ENCODE measurements at places on chromosomes 4 and X.
A peak's percentile ranks its signal among the peaks of the same experiment; 100 is the strongest.

DNA sequence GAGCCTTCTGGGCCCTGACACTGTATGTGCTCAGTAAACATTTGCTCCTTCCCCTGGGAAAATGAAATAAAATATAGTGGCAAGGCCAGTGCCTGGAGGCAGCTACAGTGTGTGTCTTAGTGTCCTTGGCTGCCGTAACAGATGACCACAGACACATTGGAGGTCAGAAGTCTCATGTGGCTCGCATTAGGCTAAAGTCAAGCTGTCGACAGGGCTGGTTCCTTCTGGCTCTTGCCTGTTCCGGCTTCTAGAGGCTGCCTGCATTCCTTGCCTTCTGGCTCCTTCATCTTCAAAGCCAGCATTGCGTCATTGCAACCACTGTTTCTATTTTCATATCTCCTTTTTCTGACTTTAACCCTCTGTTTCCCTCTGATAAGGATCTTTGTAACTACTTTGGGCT is 83.6 kb upstream of the STX18 start:
- peak; percentile 77 for DNase-seq

DNA sequence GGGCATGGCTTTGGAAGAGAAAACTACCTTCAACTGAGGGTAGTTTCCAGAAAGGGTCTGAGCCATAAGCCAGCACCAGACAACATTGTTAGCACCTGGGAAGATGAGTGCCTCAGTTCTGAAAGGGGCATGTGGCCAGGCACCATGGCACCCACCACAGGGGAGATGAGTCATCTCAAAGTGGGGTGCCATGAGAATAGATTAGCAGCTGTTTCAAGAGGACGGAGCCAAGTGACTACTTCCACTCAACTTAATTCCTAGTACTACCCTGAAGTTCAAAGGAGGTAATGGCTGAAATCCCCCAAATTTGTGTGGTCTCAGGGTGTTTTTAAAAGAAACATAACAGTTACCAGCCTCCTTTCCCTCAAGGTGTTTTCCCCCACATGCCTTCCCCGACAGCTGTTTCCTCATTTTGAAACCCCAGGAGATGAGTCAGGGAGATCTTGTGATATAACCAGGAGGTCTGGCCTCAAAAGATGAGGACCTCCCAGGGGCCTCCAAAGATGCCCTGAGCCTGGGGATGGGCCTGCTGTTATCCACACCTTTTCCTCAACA is 27.8 kb upstream of the FTHL17 start:
- DNase-seq = no peak

DNA sequence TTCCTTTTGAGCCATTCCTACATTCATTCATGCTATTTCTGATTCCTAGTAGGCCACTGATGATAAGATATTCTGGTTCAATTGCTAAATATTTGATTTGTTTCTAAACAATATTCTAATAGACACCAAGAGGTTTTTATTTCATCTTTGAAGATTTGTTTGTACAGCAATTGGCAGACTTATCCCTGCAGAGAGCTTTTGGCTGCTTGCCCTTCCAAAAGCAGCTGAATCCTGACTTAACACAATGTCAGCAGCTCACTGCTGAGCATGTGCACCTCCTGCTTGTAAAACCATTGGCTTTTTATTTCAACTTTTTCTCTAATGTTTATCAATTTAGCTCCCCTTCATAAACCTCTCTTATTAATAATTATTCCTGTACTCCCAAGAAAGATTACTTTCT is 45.3 kb downstream of the MMRN1 start:
- no peak for DNase-seq

DNA sequence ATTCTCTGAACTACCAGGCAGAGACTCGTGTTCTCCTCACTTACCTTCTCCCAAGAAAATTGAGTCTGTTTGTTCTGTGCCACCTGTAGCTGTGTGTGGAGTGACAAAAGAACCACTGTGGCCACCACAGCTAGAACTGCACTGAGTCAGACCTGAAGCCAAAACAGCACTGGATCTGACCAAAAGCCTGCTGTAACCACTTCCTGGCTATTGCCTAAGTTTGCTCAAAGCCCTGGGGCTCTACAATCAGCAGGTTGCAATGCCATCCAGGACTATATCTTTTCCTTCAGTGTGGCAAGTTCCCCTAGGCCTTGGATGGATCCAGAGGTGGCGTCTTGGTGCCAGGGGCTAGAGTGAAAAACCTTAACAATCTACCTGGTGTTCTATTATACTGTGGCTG is 449.1 kb downstream of the FAM133A start:
- DNase-seq = no peak

GRCh38 chrX:17036171-17036961 is 89.9 kb downstream of the REPS2 start:
- DNase-seq = no peak

DNA sequence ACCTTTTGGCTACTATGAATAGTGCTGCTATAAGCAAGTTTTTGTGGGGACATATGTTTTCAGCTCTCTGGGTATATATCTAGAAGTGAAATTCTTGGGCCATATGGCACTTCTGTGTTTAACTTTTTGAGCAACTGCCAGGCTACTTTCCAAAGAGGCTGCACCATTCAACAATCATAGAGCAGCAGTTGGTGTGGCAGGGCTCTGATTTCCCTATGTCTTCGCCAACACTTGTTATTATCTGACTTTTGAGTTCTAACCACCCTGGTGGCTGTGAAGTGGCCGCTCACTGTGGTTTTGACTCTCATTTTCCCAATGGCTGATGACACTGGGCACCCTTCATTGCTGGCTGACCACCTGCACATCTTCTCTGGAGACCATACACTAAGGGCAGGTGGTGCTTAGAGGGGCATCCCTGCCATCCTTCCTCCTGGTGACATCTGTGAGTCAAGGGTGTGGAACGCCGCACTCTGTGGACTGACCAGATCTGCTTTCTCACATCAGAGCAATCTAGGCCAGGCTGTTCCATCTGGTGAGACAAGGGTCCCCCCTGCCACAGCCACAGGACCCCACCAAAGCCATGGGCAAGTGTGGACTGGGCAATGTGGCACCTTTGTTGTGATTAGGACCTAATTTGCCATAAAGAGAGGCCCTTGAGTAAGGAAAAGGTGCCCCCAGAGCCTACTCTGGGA is 49.6 kb downstream of the ZFYVE28 start:
- peak; percentile 2 for DNase-seq

DNA sequence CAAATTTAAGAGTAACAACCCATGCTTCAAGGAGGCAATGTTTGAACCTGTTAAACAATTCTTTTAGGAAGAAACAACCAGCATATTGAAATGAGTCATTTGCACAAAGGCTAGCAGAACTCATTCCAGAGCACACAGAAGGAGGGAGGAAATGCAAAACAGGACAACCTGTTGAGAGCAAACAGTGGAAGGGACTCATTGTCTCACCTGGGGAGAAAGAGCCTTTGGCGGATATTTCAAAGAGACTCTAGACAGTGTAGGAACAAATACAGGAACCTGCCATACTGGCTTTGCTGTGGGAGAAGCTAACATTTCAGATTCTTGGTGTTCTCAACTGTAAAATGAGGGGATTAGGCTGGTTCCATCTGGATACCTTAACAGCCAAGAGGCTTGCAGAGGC is 14.8 kb upstream of the RASGEF1B start:
- peak; percentile 36 for DNase-seq

DNA sequence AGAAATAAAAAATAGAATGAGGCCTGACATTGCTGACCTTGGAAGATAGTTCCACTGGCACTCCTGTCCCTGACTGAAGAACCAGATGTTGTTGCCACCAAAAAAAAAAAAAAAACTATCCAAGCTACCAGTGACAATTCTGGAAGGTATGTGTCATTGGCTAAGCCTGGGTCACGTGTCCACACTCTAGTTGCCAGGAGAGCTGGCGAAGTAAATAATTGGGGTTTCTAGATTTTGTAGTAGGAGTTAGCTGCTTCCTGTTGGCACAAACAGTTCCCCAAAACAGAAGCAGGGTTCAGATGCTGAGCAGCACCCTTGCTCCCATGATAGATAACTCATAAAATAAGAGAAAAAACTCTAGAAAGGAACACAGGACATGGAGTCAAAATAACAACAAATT is 20.5 kb downstream of the MND1 start:
- no peak for DNase-seq

GRCh38 chr4:184347251-184348239 is 126.8 kb downstream of the IRF2 start:
- DNase-seq = no peak

DNA sequence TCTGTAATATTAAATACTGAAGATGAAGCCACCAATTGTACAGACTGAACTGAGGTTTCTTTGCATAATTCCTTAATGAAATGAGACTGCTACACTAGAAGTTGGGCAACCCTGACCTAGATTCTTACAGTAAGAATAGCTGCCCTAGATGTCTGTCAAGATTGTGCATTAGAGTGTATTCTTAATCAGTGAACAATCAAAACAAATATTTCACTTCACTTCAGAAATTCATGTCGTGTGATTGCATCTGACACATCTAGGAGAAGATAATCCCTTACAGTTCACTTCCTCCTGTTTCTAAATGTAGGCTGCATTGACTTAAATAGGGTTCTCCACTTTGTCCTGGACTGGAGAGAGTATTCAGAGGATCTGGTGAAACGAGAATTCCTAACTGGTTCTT is 283.1 kb downstream of the HNRNPD start:
- DNase-seq = no peak

- no peak for DNase-seq
Measured at GRCh38 chr4:32191961-32192360, 1471.8 kb downstream of the PCDH7 start.

GRCh38 chr4:180840142-180840541 is 1403.1 kb upstream of the TENM3 start:
- DNase-seq = no peak

GRCh38 chr4:175811228-175811627 is 836 bp downstream of the GPM6A start:
- DNase-seq = no peak

GRCh38 chrX:154458116-154458953 is at the start of gene PLXNA3:
PLXNA3 (plus strand) TSS chrX:154458281; CDS start chrX:154460184, 1,903 bp downstream.
- DNase-seq = peak; percentile 55

GRCh38 chr4:94409962-94410361 is 41.8 kb upstream of the PDLIM5 start:
- DNase-seq = no peak

DNA sequence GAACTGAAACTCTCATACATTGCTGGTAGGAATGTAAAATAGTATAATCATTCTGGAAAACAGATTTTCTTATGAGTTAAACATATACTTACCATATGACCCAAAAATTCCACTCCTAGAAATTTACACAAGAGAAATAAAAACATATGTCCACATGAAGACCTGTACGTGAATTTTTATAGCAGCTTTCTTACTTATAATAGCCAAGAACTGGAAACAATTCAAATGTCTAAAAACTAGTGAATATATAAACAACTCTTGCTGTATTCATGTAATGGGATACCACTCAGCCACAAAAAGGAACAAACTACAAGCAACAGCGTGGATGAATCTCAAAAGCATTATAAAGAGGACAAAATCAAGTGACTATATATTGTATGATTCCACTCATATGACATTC is 27.5 kb downstream of the TMEM156 start:
- no peak for DNase-seq

DNA sequence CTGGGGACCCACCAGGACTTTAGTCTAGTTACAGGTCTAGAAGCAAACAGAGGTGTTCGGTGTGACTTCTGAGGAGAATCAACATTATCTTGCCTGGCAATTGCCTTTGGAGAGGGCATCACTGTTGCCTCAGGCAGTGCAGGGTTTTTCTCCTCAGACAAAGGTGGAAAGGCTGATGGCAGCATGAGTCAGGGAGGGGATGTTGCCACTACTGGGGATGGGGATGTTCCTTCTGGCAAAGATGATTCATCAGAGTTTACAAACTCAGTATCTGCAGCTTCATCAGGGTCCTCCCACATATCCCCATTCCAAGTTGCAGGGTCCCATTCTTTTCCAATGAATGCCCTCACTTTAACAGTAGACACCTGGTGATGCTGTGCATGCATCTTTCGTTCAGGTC is 91.3 kb upstream of the GALNTL6 start:
- DNase-seq = no peak

DNA sequence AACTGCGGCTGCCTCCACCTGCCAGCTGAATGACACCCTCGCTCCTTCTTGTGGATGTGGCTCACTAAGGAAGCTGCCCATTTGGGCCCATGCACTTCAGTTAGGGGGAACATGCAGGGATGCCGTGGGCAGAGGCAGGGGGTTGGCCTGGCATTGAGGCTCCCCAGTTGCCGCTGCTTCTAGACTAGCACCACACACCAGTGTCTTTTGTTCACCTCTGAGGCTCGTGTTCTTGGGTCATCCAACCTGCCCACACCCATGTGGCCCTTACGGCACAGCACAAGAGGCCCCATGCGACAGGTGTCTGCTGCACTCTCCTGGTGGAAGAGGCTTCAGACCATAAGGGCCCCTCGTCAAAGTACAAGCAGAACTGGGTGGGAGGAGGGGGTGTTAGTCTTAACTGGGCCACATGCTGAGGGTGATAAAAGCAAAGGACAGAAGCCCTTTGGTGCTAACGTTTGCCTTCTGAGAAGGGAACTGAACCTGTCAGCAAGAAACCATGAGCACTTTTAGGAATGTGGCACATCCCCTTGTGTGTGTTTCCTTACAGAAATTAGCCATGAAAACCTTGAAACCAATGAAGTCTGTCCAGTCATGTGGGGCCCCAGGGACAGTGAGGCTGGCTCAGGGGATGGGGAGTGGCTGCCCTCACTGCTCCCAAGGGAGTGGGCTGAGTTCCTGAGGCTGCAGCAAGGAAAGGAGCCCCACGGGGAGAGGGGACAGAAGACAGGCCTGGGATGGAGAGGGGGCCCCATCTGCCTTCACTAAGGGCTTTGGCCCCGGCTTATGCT is 39.2 kb downstream of the MAP7D3 start:
- no peak for DNase-seq

DNA sequence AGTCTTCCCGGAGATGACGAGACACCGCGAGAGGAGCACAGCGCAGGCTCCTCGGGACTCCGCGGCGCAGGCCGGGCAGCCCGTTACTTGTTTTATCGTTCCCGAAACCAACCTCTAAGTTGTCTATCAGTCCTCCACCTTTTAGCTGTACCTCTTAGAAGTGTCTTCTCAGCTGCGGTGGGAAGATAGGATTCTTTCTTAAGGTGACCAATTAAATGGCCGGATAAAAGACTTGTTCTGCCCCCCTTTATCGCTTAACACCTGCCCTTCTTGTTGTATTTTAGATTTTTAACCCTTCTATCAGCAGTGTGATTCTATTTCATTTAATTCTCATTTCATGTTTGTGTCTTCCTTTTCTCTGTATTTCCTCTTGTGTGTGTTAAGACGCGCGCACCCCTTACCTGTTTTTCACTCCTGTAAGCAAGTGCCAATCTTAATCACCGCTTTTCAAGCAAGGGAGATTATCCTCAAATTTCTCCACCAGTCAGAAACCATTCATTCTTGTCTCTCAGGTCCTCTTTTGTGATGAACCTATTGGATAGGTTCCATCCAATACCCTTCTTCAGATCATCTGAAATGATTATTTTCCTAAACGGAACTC is at the start of gene SLC9B2:
TSS of gene SLC9B2 (minus strand) at position 15 of the 601 bp plus-strand sequence. CDS start 9,211 bp downstream, outside the sequence.
- DNase-seq = no peak

- no peak for DNase-seq
Measured at GRCh38 chrX:19673375-19674040, 158.2 kb upstream of the MAP3K15 start.

GRCh38 chrX:148658115-148658730 is 157.8 kb downstream of the AFF2 start:
- DNase-seq = no peak

GRCh38 chr4:55385201-55385649 is 10.5 kb upstream of the TMEM165 start:
- no peak for DNase-seq

- DNase-seq = no peak
Measured at GRCh38 chrX:127577884-127578283, 474.3 kb downstream of the ACTRT1 start.

- no peak for DNase-seq
Measured at GRCh38 chr4:124727331-124727890, 14.9 kb upstream of the ANKRD50 start.

GRCh38 chrX:39170464-39170863 is 369.2 kb downstream of the MID1IP1 start:
- no peak for DNase-seq

Data from WERI-Rb-1 (cell line).